ENCODE measurements at places on chromosomes 2 and 18. TPM values are rescaled to one million over a fixed set of nuclear protein-coding genes. Genes with fewer than 3 reads are reported as not detected.

GRCh38 chr2:135817951-135818350 lies 19.0 kb downstream of the LCT start:
- no peak for DNase-seq

The CROCC2 gene
- not detected for total RNA-seq

GRCh38 chr2:10448576-10449485 lies 704 bp upstream of the ODC1 start:
- peak; percentile 96 for DNase-seq

The FAM237A gene
- total RNA-seq = not detected

DNA sequence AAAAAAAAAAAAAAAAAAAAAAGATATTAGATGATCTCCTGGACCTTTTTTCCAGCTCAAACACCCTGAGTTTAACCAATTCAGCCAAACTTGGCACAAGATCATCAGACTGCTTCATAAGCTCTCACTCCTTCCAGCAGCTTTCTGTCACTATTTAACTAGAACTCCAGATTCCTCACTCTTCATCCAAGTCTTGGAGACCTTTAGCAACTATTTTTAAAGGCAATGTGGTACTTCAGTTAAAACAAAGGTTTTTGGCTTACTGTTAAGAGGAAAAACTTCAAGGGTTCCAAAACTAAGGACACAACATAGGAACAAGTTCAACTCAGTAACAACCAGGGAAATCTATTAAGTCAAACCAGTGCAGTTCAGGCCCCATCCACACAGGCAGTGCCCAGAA lies 23.2 kb downstream of the LAMA1 start:
- DNase-seq = no peak

The CRYGC gene
- total RNA-seq = not detected

DNA sequence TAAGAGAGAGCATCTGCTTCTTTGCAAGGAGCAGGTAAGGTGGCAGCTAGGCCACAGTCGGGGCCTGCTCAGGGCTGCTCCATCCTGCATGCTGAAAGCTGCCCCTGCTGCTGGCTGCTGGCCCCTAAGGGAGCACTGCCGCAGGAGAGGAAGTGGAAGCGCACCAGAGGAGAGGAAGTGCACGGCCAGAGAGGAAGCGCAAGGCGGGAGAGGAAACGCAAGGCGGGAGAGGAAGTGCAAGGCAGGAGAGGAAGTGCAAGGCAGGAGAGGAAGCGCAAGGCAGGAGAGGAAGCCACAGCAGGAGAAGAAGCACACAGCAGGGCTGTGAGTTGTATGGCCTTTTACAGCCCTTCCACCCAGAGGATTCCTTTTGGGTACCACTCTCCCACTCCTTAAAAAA lies 539.0 kb upstream of the TNP1 start:
- DNase-seq = no peak

DNA sequence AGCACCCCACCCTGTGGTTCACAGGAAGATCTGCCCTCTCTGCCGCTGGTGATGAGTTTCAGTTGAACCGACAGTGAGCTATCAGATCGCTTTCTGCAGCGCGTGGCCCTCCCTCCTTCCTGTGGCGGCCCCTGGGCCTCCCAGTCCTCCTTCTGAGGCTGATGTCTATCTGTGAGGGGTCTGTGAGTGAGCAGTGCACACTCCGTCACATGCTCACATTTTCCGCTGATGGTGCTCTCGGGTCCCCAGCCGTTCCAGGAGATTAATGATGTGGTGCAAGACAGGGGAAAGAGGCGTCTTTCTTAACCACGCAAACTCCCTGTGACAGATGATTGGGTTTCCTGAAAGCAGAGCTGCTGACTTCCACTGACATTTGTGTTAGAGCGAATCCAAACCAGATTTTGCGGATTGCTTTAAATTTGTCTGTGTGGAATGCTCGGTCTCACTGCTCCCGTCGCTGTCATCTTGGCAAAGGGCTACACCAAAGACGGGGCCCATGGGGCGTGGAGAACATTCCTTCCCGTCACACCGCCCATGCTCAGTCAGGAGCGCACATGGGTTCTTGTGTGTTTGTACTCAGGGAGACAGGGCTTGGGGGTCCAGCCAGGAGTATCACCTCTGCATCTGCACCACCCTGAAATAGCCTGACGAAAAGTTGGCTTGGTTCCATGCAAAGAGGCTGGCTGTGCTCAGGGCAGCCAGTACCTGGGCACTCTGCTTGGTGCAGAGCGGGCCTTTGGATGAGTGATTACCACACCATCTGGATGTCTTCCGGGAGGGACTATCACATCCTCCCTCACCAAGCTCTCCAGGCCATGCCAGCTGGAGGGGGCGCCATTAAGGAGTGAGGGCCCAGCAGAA lies 154.7 kb upstream of the HS6ST1 start:
- DNase-seq = no peak

- DNase-seq = peak; percentile 48
Observed at GRCh38 chr2:230893841-230894781, 29.4 kb downstream of the ITM2C start.

- no peak for DNase-seq
Observed at GRCh38 chr2:62270728-62271127, 74.8 kb downstream of the B3GNT2 start.

- no peak for DNase-seq
Observed at GRCh38 chr18:6979954-6980353, 137.6 kb downstream of the LAMA1 start.

The C2orf69 gene
- total RNA-seq = 16.3 TPM

The INHA gene
- total RNA-seq = not detected

The TUBB8B gene
- not detected for total RNA-seq

The ALPG gene
- total RNA-seq = not detected

DNA sequence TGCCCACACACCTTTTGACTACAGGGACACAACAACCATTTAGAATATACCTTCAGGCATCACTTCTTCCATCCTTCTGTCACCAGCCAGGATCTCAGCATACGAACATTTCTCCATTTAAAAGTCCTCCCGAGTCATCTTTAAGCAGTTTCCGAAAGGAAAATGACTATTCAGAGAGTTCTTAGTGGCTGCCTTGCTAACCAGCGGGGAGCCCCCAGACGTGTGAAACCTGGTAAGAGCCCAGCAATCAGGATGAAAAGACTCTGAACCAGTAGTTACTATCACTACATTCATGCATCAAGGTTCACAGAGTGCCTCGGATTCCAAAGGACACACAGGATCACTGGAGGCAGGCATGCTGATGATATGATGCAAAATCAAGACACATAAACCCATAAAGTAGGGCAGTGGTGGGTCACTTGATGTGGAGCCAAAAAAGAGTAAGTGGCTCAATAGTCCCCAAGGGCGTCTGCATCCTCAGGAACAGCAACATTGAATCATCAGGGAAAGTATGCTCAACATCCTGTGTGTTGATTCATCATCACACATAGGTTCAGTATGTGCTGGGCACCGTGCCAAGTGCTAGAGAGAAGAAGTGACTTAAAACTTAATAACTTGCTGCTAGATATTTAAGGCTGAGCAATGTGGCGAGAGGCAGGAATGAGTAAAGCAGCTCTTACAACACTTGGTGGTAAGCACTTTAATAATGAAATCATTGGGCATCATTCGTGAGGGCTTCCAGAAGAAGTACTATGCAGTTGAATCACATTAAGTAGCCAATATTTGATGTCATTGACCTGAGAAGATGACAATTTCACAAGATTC lies 4.4 kb downstream of the CCL20 start:
- peak; percentile 48 for DNase-seq

DNA sequence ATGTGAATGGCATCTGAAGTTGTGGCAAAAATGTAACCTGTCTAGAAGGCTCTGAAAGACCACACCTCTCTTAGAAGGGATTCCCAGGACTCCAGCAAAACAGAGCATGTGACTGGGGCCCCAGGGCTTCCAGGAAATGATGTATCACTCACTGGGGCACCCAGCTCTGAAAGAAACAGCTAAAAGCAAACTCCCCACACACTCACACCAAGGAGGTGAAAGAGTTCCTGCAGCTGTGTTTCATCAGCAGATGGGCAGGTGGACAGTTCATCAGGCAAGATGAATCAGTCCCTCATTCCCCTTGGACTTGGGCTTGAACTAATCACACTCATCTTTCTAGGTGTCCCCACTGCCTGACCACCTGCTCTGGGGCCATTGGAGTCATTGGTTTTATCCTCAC lies 76.2 kb downstream of the CCBE1 start:
- DNase-seq = no peak

- DNase-seq = no peak
Observed at GRCh38 chr2:210544831-210545230, 11.6 kb upstream of the CPS1 start.

DNA sequence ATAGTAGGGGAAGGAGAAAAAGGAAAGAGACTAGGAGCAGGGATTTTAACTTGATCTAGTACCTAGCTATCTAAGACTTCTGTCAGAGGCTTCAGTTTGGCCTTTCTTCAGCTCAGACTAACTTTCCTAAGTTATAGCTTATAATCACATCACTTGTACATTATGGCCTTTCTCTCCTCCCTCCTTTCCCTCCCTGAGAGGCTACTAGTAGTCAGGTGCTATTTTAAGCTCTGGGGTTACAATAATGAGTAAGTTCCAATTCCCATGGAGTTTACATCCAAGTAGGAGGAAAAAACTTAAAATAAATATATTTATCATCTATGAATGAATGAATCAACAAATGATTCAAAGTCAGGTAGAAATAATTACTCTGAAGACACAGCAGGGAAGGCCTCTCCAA lies 90.8 kb upstream of the CDKL4 start:
- no peak for DNase-seq

GRCh38 chr2:216914491-216914890 lies 54.6 kb upstream of the TNP1 start:
- no peak for DNase-seq

DNA sequence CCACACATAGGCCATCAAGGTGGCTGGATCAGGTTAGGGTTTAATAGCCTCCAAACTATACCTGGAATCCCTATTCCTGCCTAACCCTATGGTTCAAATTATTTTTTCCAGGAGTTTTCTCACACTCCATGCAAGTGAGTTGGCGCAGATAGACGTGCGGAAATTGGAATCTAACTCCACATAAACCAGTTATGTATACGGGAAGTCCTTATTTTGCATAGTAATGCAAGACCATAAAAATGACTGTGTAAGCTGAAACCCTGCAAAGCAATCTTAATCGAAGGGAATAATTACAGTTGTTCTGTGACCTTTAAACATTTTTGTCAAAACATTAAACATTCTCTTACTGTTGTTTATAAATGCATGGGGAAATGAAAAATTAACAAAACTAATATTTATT lies 200.1 kb upstream of the SIX2 start:
- no peak for DNase-seq

The RAD51AP2 gene
- not detected for total RNA-seq

The IL36B gene
- not detected for total RNA-seq

- no peak for DNase-seq
Observed at GRCh38 chr2:32714521-32714920, 86.7 kb downstream of the TTC27 start.

DNA sequence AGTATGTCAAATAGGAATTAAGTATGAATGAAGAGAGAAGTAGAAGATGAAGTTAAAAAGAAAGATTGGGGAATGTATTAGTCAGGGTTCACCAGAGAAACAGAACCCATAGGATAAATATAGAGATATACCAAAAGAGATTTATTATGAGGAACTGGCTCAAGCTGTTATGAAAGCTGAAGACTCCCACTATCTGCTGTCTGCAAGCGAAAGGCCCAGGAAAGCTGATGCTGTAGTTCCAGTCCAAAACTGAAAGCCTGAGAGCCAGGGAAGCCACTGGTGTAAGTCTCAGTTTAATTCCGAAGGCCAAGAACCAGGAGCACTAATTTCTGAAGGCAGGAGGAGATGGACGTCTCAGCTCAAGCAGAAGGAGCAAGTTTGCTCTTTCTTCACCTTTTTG lies 200.9 kb upstream of the FN1 start:
- no peak for DNase-seq

DNA sequence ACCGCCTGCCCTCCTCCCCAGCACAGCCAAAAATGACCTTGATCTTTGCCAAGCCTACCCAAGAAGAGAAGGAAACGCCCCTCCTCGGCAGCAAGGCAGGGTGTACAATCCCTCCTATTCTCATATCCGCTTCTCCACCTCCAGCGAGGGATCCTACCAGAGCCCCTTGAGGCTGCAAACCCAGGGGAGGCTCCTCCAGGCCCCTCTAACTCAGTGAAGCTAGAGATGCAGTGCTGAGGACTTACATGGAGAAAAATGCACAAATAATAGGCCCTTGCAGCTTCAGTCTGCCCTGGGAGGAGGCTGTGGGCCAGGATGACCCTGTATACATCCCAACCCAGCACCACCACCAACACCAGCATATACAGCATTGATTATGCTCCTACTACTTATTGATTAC lies 46.9 kb upstream of the POMC start:
- DNase-seq = no peak

- no peak for DNase-seq
Observed at GRCh38 chr18:36181441-36181840, 5.9 kb upstream of the MOCOS start.

DNA sequence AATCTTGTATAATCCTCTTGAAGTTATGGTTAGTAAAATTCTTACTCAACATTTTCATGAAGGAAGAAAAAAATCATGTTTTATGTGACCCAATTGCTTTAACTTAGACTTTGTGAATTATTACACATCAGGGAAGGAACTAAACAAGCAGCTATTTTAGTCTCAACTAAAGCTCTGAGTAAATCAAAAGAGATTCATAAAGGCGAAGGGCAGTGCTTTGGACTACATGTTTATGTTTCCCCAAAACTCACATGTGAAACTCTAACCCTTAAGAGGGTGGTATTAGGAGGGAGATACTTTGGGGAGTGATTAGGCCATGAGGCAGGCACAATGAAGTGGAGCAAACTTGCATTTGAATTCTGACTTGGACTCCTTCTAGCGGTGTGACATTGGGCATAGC lies 283.7 kb upstream of the POU3F3 start:
- no peak for DNase-seq

The FOXI3 gene
- total RNA-seq = not detected

DNA sequence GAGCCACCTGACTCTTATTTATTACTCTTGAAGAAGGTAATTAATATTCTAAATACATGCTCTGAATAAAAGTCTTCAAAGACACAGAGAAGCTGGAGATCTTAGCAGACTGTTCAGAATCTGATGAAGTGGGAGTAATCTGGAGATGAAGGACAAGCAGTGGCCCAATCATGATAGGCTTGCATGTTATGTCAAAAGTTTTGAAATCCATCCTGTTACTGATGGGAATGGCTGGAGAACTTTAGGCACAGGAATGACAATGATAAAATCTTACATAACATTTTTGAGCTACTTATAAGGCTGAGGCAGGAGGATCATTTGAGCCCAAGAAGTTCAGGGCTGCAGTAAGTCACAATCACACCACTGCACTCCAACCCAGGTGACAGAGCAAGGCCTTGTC lies 2.4 kb upstream of the RIF1 start:
- no peak for DNase-seq

The CCDC150 gene
- total RNA-seq = 0.72 TPM

- no peak for DNase-seq
Observed at GRCh38 chr2:50957896-50958295, 74.0 kb downstream of the NRXN1 start.

GRCh38 chr2:236934166-236934565 lies 151.5 kb upstream of the COPS8 start:
- no peak for DNase-seq

The TMEFF2 gene
- total RNA-seq = not detected

- DNase-seq = no peak
Observed at GRCh38 chr2:120531365-120531764, 185.4 kb downstream of the INHBB start.

Data from CD8-positive, alpha-beta T cell (primary cell).